CD4-positive, alpha-beta T cell treated with Interleukin-1 beta for 1 hour (primary cell): ENCODE measurements at places on chromosomes 1 and 21.

DNA sequence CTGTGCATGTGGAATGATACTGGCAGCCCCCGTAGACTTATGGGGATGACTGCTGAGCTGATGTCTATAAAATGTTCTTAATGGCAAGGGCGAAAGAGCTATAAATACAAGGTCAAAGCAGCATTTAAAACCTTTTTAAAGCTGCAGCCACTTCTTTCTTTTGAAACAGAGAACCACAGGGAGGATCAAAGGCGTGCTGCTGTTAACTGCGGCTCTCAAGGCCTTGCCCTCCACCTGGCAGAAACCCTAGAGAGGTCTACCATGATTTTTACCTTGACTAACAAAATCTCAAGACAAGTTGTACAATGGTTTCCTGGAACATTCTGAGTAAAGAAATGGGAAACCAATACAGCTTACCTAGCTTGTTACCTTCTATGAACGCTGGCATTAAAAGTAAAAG lies 89.7 kb downstream of the SLC45A1 start:
- DNase-seq = no peak

- peak; percentile 37 for DNase-seq
These were observed 15.3 kb upstream of the TMCO2 start for GRCh38 chr1:40232444-40232843.

DNA sequence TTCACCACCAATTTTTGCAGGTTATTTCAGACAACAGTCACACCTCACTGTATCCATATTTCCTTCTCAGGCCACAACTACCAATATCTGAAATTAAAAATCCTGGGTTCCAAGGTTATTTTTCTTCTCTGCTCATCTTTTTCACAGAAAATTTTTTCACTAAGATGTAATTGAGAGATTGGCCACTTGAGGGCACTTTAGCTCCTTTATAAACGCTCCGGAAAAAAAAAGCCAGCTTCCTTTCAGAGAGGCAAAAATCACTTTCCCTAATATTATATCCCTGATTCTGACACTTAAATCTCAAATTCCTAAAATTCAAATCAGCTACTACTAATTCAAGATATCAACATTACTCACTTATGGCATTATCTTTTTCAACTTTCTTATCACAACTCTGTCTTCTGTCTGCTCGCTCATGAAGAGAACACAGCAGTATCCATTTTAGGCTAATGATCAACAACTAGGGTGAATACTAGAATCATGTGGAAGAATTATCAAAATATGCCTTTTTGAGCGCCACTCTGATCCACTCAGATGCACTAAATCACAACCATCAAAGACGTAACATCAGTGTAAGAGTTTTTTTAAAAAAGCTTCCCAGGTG lies 101.4 kb upstream of the RGS1 start:
- DNase-seq = no peak

- no peak for DNase-seq
These were observed 34.3 kb downstream of the LGALS8 start for GRCh38 chr1:236558081-236558480.

GRCh38 chr1:230693221-230693620 lies 20.7 kb downstream of the AGT start:
- DNase-seq = no peak

DNA sequence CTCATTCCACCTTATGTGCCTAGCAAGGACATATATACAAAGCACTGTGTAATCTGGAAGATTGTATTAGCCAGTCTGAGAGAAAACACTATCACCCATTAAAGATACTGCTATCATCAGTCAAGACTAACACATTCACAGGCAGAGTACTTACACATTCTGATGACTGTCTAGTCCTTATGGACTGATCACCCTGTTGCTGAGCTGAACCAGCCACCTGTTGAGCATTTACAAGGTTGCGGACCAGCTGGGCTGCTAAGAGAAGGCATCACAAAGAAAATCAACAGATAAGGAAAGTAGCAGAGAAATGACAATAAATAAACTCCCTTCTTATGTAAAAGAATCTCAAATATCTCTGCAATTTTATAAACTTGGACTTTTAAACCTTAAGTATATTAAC lies 30.8 kb downstream of the PRPF38A start:
- no peak for DNase-seq

DNA sequence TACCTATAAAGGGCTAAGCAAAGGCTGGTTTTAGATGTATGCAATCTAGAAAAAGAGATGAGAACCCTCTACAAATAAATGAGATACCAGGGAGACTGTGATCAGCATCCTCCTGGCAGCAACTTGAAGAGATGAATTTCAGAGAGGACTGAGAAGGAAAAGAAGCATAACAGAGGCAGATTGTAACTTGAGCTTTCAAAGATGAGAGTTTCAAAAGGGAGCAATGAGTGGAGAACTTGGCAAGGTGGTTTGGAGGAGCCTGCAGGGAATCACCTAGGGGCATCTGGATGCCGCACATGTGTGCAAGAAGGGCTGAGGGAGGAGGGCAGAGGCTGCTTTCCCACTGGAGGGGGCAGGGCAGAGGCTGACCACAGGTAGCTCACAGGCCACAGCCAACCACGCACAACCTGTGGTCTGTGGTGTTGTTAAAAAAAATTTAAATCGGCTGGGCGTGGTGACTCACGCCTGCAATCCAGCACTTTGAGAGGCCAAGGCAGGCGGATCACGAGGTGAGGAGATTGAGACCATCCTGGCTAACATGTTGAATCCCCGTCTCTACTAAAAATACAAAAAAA lies 50.2 kb downstream of the PCNX2 start:
- DNase-seq = no peak

- no peak for DNase-seq
These were observed 40.5 kb downstream of the ZBTB40 start for GRCh38 chr1:22491995-22492715.

- no peak for DNase-seq
These were observed 387.8 kb upstream of the LYPLAL1 start for GRCh38 chr1:218785928-218786327.

- peak; percentile 75 for DNase-seq
These were observed at the start of gene COL9A2 for GRCh38 chr1:40316595-40317393. Gene COL9A2 (minus strand): TSS chr1:40317286. CDS start chr1:40317197, 89 bp downstream.

DNA sequence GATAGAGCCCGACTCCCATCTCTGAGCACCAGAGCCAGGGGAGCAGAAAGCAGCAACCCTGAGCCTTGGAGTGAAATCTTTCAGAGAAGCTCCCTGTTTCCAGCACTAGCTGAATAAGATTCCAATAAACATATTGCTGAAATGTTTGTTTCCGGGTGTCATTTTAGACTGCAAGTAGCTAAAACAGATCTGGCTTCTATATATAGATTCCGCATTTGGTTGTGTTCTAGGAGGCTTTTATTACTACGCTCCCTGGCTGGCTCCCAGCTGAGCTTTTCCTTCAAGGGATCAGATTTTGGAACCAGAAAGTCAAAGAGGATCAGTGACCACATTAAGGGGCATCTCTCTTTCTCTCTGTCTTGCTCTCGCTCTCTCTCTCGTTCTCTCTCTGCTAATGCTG lies 88.2 kb downstream of the PAPPA2 start:
- no peak for DNase-seq

GRCh38 chr1:84406346-84406861 lies 8.1 kb downstream of the DNASE2B start:
- DNase-seq = no peak

DNA sequence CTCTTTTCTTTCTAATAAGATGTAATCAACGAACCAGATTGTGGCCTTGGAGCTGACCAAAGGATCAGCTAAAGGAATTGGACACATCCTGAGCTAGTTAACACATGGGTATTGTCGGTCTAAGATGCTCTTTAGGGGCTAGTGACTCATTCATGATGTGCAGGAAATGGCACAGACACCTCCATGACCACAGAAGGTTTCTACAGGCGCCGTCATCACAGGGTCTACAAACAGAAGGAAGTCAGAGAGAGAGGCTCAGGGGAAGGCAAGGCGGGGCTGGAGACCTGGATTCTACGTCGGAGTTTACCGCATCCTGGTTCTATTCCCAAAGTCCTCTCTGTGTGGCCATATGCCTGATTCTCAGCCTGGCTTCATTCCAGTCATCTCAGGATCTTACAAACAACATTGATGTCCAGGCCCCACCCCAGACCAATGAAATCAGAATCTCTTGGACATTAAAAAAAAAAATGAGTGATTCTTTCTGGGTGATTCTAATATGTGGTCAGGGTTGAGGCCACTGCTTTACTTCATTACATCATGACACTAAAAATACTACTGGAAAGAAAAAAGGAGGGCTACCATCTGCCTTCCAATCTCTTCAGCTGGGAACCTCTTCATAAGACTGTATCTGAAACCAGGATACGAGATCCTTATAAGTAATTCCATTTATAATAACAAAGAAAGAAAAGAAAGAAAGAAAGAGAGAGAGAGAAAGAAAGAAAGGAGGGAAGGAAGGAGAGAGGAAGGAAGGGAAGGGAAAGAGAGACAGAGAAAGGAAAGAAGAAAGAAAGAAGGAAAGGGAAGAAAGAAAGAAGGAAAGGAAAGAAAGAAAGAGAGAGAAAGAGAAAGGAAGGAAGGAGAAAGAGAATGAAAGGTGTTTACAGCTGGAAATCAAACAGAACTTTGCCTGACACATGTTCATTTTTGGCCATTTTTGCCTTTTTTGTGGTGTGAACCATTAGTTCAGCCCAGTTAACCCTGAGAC lies 11.6 kb upstream of the KCNJ15 start:
- DNase-seq = peak; percentile 75

DNA sequence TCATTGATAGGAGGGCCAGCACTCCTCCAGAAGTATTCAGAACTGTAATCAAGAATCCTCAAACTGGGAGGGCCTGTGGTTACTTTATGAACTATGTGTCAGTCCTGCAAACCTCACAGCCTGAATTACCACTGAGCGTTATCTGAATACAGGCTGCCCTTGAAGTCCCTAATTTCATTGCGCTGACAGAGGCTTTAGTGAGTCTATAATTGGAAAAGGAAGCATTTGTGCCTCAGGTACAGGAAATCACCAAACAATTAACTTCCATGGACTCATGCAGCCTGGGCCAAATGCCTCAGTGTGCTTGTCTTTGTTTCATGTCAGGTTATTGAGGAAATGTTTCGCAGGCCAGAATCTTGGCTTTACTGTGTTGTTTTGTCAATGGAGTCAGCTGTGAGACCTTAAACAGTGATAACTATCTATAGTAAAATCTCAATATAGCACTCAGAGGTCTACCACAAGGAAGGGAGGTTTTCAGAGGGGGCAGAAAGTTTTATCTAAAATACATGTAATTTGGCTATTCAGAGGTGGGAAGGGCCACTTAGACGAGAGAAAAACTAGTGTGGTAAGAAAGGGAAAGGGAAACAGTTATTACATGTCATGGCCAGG lies 32.9 kb upstream of the DOCK7 start:
- no peak for DNase-seq

- no peak for DNase-seq
These were observed 53.9 kb downstream of the CASQ2 start for GRCh38 chr1:115714572-115715141.

DNA sequence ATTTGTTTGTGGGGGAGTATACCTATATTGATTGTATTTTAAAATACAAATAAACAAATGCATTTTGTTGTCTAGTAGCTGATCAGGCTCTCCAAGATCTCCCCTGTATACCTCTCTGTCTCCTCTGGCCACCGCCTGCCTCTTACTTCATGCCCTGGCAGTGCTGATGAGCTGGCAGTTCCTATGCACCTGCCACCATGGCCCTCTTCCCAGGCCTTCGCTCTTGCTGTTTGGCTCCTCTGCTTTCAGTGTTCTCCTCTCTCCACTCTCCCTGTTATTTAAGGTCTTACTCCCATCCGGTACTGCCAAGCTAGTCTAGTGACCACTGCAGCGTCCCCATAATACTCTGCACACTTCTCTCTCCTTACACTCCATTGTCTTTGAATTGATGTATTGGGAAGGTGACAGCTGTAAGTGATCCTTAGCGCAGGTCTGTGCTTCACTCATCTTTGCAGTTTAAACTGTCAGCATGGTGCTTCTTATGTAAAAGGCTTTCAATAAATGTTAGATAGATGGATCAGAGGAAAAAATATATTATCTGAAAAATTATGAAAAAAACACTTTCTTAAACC lies 88.1 kb upstream of the ATP1A1 start:
- DNase-seq = no peak

- DNase-seq = no peak
These were observed 54.9 kb downstream of the PATJ start for GRCh38 chr1:61797045-61797755.

GRCh38 chr1:217734973-217735372 lies 103.8 kb downstream of the SPATA17 start:
- no peak for DNase-seq

GRCh38 chr1:22662318-22662717 lies 9.3 kb downstream of the C1QB start:
- DNase-seq = no peak

GRCh38 chr1:175364424-175365076 lies 172.0 kb upstream of the KIAA0040 start:
- no peak for DNase-seq

GRCh38 chr1:3134381-3135072 lies 65.5 kb downstream of the PRDM16 start:
- no peak for DNase-seq

GRCh38 chr1:39269791-39270342 lies 65.4 kb downstream of the MACF1 start:
- no peak for DNase-seq

- DNase-seq = no peak
These were observed 72.8 kb upstream of the BCL10 start for GRCh38 chr1:85349224-85349623.

GRCh38 chr1:205783904-205784303 lies 8.6 kb upstream of the RAB29 start:
- DNase-seq = no peak

DNA sequence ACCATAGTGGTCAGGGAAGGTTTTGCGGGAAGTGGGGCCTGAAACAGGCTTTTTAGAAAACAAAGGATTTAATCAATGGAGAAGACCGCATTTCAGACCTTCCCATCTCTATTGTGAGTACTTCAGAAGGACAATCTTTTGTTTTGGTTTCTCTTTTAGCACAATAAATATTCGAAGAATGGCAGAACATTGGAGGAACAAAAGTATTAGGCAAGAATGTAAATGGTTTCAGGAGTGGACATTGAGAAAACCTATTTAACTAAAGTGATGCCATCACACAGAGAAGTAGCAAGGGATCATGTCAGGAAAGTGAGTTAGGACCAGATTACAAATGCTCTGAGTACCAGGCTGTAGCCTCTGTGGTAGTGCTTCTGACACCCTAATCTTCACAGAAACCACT lies 26.8 kb upstream of the UBE2U start:
- no peak for DNase-seq

DNA sequence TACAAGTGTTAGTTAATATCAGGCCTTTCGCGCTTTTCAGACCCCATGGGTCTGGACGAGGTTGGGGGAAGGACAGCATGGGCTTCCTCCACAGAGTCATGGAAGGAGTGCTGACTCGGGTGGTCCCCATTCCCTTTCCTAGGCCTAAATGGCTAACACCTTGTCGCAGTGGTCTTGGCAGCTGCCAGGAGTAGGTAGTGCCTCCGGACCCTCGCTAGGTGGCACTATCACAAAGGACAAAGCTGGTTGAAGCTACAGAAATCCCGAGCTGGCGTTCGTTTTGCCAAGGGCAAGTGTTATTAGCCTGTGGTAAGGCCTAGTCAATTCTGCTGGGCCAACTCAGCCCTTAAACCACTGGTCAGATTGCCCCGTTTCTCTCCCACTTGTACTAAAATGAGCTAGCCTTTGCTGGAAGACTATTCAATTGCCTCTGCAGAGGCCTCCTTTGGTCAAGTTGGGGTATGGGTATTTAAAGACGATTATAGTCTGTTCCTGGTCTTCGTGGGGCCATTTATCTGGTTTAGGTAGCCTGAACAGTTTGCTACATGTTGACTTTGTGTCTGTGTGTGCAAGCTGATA lies 1.1 kb upstream of the UBE2Q1 start:
- DNase-seq = peak; percentile 85
